ENCODE measurements at places on chromosomes 7 and 10.

GRCh38 chr7:123400196-123400595 is 134.2 kb downstream of the IQUB start:
- DNase-seq: no peak

GRCh38 chr10:73628405-73628804 is 12.9 kb downstream of the MYOZ1 start:
- DNase-seq: no peak

GRCh38 chr7:2163600-2164555 is 68.9 kb downstream of the MAD1L1 start:
- no peak for DNase-seq

DNA sequence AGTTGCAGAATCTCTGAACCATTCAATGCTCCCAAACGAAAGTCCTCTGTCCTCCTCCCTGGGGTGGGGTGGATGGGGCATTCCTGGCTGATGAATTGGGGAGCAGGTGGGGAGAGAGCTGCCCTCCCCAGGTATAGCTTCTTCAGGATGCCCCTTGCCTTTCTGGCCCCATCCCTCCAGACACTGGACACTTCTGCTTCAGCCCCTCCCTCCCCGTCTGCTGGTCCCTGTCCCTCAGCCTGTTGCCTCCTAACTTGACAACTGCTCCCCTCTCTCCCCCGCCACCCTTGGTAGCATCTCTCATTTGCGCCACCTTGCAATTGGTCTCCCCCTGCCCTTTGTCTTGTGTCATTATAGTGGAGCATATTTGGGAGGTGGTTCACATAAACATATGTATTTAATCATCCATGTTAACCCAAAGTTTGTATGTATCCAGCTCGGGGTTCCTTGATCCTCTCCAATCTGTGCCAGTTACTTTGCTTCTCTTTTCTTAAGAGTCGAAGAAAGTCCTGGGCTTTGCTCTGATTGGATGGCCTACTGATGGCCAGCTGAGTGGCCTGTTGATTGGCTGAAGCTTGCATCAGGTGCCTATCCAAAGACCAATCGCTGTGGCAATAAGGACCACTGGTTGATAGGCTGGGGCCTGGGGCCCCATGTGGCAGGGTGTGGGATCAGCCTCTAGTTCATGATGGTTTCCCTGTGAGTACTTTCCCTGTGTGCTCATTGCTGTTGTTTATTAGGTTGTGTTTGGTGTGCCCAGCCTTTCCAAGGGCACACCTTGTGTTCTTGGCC is 4.0 kb upstream of the GCK start:
- no peak for DNase-seq

GRCh38 chr7:94069162-94069739 is 65.1 kb upstream of the BET1 start:
- no peak for DNase-seq

DNA sequence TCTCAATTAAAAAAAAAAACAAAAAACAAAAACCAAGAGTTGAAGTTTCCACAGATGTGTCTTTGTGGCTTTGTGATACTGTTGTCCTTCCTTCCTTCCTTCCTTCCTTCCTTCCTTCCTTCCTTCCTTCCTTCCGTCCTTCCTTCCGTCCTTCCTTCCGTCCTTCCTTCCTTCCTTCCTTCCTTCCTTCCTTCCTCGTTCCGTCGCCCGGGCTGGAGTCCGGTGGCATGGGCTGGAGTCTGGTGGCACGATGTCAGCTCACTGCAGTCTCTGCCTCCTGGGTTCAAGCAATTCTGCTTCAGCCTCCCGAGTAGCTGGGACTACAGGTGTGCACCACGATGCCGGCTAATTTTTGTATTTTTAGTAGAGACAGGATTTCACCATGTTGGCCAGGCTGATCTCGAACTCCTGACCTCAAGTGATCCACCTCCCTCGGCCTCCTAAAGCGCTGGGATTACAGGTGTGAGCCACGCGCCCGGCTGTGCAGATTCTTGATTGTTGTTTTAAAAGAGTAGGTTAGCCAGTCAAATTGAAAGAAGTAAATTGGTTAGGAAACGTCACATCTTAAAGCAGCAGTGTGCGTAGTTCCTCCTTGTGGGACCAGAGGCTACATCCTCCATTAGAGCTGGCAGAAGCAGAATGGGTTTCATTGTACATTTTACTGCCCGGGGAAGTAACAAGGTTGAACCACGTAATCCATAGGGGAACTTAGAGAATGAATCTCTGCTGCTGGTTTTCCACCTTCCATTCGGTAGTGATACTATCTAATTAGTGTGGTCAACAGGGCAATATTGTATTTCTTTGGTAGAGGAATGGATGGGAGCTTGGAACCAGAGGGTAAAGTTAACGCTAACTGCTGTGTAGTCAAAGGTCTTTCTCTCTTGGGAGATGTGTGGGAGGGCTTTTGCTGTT is 20.6 kb downstream of the DNAJB6 start:
- no peak for DNase-seq

DNA sequence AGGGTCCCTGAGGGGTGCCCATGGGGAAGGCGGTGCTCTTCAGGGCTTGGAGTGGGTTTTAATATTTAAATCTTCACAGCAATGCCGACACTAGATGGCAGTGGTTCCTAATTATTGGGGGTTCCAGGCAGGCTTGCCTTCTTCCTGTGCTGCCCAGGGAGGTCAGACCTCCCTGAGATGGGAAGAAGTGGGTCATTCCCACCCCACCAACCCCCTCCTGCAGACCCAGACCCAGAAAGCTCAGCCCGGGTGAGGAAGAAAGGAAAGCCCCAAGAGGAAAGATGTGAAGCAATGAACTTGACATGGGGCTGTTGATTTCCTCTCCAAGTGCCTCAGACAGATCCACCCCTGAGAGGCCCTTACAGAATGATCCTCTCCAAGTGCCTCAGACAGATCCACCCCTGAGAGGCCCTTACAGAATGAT is 85.1 kb upstream of the LANCL2 start:
- DNase-seq: peak; percentile 50

DNA sequence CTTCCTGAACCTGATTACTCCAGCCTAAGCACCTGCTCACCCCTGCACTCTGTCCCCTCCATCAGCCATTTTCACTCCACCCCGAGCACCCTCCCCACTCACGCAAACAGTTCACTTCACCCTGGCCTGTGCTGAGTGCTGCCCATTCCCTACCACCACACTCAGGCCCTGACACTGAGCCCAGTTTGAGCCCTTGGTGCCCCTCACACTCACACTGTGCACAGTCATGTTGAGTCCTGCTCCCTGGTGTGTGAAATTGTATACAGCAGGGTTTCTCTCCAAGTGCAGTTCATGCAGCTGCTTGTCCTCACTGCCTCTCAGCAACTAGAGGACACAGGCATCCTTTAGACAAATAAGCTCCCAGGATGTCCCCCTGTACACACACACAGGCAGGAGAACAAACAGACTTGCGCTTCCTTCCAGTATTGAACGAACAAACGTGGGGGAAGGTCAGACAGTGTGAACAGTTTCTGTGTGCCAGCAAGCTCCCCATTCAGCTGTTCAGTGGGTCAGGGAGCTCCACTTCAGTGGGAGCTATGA is 6.8 kb downstream of the MYO1G start:
- DNase-seq: no peak

DNA sequence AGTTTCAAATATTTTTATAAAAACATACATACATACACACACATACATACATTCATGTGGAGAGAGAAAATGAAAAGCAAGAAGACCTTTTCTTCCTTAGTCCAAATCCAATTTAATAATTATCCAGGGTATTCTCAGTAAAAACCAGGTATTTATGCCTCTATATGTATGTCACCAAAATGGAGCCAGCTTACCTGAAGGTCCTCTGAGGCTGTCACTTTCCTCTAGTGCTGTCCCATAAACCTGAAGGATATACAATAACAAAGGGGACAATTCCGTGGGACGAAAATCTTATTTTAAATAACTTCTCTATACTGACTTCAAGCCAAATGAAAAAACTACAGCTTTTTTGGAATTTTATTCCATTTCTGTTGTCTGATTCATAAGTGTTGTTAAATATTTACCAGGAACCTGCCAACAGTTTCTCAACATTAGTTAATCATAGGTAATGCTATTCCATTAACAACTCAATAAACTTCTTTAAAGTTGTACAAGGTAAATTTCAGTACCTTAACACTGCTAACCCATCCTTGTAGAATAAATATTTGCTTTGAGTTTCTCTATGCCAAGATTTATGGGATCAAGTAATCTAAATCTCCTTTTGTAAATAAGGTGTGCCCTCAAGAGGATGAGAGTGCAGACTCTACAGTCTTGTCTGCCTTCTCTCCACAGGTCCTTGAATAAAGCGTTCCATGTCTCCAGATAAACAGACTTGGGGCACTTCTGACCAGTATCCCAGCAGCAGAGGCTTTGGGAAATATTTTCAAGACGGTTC is 260.3 kb downstream of the AHR start:
- no peak for DNase-seq

DNA sequence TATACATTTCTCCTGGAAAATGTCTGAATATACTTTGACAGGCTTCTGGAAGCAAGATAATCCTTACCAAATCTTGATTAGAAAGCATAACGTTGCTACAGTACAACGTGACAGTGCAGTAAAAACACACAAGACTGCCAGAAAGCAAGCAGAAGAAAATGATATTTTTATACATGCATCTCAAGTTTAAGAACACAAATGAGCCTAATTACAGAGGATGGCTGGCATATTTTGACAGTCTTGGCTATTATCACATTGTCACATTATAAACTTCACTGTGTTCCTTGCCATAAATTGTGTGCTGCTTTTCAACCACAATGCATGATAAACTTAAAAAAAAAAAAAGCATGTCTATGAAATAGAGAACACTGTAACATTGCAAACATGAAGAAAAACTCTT is 4.3 kb downstream of the IKZF5 start:
- DNase-seq: no peak

DNA sequence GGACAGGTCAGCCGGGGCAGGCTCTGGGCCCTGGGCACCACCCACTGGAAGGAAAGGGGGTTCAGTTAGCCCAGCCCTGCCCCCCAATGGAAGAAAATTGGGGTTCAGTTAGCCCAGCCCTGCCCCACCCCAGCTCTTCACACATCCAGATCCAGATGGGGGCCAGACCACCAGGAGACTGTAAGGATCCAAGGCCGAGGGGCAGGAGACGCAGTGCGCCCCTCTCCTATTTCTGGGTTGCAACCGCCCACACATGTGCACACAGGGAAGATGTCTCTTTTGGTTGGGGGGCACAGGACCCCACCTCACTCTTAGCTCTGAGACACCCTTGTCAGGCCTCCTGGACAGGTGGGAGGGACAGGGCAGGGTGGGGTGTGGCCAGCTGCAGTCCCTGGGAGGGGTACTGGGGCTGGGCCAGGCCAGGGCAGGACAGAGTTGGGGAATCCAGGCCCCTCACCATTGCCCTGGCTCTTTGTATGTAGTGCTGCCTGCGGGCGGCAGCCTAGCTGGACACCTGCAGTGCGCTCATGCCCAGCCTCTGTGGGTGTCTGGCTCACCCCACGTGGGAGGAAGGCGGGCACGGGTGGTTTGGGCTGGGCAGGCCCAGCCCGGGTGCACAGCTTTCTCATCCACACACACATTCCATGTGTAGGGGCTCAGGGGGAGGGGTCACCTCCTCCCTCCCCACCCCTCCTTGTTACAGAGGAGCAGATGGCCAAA is 141.2 kb downstream of the LHPP start:
- DNase-seq: no peak

- DNase-seq: no peak
These were observed 52.7 kb downstream of the MINPP1 start for GRCh38 chr10:87557409-87557808.

DNA sequence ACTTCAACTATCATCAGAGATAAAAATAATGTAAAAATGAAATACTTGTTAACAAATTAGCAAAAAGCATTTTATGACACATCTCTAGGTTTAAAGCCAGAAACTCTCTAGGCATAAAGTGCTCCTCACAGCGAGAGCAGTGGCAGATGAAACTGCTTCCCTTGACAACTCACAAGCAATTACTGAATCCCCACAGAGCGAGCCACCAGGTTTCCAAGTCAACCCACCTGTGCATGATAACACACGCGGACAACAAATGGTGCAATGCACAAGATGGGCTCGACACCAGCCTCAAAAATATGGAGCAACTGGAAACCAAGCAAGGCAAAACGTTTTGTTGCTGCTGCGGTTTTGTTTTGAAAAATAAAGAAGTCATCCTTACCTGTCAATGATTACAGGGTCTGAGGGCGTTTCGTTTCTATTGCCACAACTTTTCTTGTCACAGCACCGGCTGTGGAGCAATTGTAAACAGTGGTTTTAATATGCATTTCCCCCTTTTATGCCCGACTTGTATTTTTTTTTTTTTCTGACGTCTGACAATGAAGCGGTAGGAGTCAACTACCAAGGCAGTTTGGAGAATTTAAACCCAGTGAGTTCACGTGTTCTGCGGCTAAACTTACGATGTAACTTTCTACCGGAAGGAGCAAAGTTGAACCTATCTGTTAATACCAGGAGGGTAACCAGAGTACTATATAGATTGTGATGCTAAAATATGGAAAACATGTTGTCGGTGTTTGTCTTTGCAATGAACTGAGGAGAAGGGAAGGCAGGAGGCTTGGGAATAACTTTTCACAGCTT is 7.0 kb downstream of the EBF3 start:
- no peak for DNase-seq

- DNase-seq: no peak
These were observed 86.0 kb upstream of the FGFR2 start for GRCh38 chr10:121684276-121684675.

DNA sequence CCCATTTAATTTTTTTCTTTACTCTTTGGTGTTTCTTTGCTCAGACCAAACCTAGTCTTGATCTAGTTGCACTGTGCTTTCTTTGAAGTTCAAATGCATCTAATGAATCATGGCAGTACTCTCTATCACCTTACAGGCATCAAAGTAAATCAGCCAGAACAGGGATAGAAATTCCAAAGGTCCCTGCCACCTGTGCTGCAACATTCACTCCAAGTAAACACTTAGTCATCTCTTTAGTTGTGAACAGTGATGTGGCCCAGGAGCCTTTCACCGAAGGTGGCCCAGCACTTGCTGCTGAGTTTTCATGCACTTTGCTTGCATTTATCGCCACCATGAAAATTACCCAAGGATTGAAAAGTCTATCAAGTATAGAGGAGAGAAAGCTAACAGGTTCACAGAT is 314.1 kb upstream of the ETV1 start:
- DNase-seq: no peak

DNA sequence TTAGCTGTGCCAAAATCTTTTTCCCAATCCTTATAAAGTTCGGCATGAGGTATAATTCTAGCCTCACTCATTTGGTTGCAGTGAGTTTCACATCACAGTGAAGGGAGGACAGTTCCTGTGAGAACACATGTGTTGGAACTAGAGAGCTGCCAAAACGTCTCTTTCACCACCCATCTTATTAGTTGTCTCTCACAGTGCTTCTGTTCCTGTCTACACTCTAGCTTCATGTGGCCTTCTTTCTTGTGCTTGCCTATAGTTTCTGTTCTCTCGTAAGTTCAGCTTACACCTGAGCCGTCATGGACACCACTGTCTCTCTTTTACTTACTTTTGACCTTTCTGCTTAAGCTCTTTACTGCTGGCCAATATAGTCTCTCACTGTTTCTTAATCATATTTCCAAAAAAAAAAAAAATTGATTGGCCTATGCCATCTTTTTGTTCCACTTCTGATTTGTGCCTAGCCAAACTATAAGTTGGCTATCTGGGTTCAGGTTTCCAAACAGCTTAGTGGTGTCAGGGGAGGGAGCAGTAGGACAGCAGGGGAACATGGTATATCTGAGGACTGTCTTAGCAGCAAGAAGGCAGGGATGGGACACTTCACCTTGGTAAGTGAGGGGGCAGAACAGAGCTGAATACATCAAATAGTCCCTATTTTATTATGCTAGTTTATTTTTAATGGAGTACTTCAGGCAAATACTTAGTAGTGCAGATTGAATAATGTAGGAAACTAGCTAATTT is 38.0 kb downstream of the ZNRF2 start:
- no peak for DNase-seq

- DNase-seq: no peak
These were observed 279.2 kb downstream of the THSD7A start for GRCh38 chr7:11552676-11553296.

GRCh38 chr10:126101736-126102135 is 205.4 kb downstream of the FANK1 start:
- no peak for DNase-seq

All from forelimb muscle (tissue), 1 donor.